Brain (organoid and tissue), 16 donors: ENCODE measurements at places on chromosomes 3 and 15.

DNA sequence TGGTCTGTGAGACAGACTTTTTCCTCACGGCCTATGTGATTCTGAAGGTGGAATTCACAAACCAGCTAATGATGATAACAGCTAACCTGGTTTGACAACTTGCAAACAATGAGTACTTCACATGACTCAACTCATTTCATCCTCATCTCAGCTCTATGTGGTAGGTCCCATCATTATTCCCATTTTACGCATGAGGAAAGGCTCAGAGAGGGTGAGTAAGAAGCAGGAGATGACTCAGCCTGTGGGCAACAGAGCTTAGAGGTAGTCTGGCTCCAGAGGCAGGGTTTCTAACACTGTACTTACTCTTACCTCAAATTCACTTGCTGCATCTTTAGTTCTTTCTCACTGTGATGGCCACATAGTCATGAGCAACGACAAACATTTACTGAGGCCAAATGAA is 25.8 kb upstream of the PSMD6 start:
- DNase-seq = no peak

GRCh38 chr3:79178471-79179180 is 589.2 kb downstream of the ROBO1 start:
- DNase-seq = peak; percentile 99

DNA sequence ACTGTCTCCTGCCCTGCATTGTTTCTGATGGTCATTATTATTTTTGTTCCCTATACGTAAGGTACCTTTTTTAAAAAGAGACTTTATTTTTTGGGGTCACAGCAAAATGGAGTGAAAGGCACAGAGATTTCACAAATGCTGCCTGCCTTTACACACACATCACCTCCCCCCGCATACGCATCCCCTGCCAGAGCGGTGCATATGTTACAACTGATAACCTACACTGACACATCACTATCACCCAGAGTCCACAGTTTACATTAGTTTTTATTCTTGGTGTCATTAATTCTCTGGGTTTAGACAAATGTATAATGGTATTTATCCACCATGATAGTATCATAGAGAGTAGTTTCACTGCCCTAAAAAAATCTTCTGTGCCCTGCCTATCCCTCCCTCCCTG is 43.6 kb upstream of the KLF13 start:
- DNase-seq = no peak

DNA sequence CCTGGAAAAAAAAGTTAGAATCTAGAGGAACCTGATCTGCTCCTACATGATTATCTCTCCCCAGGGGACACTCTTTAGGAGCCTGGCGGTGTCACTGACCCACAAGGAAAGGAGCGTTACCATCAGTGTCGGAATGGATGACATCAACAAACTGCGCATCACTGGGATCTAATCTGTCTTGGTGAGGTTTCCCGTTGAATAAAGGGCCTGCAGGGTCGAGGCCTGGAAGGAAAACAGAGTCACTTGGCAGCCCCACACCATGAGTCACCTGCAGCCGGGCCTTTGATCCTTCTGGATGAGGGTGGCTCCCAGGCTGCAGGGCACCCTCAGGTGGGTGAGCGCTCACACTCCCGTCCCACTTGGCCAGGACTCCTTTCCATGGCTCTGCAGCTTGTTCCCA is 25.0 kb downstream of the LIPH start:
- no peak for DNase-seq

DNA sequence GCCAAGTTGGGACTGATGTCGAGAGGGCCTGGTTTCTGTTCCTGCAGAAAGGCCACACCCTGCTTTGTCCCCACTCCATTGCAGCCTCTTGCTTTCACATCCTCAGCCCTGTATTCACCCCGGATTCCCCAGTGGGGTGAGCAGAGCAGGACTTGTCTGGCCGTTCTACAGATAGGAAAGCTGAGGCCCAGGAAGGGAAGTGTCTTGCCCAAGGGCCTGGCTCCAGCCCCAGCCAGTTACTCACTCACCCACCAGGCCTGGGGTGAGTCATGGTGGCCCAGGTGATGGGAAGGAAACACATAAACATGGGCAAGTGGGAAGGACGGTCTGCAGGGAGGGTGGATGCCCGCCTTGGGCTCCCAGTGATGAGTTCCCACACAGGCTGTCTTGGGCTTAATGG is 6.1 kb upstream of the DUSP7 start:
- no peak for DNase-seq

DNA sequence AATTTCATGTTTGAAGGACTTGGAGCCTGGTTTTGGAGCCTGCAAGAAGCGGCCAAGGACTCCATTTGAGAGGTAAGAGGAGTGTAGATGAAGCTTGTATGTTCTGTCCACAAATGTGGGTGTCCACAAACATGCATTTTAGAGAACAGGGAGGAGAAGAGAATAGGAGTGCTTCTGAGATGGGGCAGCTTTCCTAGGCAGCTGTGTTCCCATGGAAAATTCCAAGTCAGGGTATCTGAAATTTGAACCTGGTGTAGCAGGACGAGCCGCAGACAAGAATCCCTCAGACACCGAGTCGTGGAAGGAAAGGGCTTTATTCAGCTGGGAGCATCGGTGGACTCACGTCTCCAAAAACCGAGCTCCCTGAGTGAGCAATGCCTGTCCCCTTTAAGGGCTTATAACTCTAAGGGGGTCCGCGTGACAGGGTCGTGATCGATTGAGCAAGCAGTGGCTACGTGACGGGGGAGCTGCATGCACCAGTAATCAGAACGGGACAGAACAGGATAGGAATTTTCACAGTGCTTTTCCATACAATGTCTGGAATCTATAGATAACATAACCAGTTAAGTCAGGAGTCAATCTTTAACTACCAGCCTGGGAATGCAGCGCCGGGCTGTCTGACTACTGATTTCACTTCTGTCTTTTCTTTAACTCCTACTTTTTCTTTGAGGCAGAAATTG is 71.4 kb upstream of the WDR72 start:
- DNase-seq = no peak

DNA sequence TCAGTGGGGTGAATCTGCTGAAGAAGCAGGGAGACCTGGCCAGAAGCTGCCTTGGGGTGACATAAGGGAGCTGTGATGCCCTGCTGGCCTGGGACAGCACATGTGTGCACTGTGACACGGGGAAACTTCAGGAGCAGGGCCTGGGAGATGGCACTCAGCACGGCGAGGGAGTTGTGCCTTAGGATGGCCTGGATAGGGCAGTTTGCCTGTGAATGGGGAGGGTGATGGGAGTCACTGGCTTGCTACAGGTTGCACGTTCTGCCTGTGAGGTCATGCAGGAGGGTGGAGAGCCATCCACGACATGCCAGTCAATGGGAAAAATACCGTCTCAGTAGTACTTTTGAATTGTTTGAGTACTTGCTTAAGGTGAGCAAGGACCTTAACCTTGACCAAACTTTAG is 76.8 kb upstream of the UBE3A start:
- DNase-seq = no peak

- no peak for DNase-seq
Measured at GRCh38 chr15:25731411-25731810, 131.7 kb downstream of the ATP10A start.

GRCh38 chr15:57697588-57697987 is 8.9 kb upstream of the POLR2M start:
- no peak for DNase-seq

DNA sequence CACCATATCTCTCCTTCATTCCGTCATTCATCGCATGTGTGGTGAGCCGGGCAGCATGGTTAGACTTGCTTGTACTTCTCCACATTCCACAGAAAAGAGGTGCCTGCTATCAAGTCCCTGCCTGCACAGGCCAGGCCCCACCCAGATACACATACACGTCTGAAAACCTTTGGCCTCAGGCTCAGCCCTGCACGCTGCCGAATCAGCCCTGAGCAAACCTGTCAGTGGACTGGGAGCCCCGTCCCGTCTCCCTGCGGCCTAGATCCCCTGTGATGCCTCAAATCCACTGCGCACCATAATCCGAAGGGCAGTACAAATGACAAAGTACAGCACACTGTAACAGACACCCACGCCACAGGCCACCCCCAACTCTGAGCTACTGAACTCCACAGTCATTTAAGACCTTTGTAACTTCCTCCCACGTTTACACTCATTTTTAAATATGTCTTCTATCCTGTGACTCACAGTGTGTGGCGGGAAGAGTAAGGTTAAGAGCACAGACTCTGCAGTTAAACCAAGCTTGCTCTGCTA is 67.1 kb downstream of the MB21D2 start:
- DNase-seq = no peak

DNA sequence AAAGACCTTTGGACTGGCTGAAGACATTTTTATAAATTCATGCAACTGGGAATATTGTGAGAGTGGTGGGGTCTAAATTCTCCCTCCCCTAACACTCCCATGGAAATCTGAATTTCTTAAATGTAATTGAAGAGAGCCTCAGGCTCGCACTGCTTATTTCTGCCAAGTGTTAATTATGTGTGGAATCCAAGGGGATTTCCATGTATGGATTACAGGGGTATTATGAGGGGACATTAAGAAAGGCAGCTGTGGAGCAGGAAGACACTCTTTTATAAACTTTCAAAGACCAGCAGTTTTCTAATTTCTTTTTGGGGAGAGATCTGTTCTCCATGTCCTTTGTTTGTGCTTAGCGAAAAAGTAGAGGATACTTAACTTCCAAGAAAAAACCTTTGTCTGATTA is 152.1 kb upstream of the TBL1XR1 start:
- DNase-seq = no peak

- no peak for DNase-seq
Measured at GRCh38 chr3:196326936-196327335, 8.9 kb upstream of the DYNLT2B start.

DNA sequence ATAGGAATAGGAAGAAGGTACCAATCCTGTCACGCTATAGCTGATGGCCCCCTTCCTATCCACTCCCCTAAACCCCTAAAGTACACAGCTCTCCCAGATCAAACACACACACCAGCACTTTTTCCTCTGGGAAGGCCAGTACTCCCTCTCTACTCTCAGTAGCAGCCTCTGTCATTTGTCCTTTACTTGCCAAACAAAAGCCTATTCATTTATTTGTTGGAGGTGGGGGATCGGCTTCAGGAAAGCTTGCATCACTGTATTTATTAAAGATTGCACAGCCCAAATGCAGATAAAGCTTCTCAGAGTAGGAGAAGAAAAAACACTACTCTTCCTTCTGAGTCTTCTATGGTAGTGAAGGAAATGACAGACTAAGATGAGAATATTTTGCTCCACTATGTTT is 429.7 kb upstream of the RASGRP1 start:
- no peak for DNase-seq

- DNase-seq = no peak
Measured at GRCh38 chr3:133548090-133548489, 25.4 kb upstream of the CDV3 start.

DNA sequence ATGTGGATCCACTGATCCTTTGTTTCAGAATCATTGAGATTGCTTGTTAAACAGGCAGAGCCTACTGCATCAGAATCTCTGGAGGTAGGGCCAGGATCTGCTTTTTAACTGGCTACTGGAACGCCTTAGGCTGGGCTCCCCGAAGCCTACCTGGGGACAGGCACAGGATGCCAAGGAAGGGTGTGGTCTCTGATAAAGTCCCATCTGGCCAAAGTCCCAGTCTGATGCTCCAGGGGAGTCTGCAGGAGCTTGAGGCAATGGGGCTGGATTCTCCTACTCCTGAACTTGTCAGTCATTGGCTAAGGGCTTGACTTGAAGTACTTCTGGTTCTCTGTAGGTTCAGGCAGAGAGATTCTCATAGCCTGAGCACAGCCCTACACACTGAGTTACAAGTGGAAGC is 22.4 kb upstream of the CCK start:
- DNase-seq = no peak

DNA sequence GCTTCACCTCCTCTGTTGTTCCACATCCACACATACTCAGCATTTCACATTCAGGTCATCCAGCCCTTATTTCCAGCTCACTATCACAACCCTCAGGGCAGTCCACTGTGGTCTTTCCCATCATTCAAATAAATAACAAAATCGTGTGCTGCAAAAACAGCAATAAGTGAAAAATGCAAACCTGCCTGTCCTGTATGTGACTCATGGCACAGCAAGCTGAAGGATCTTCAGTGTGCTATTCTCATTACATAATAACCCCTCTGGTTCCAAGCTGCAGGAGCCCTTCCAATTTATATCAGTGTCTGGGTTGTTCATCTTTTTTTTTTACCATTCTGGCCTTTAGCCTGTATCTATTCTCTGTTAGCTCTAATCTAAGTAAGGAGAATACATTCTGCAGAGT is 185.3 kb upstream of the UBE2E2 start:
- no peak for DNase-seq

GRCh38 chr3:8206971-8207617 is 294.5 kb upstream of the LMCD1 start:
- DNase-seq = peak; percentile 51

GRCh38 chr3:72336821-72337479 is 511.3 kb downstream of the SHQ1 start:
- peak; percentile 34 for DNase-seq

DNA sequence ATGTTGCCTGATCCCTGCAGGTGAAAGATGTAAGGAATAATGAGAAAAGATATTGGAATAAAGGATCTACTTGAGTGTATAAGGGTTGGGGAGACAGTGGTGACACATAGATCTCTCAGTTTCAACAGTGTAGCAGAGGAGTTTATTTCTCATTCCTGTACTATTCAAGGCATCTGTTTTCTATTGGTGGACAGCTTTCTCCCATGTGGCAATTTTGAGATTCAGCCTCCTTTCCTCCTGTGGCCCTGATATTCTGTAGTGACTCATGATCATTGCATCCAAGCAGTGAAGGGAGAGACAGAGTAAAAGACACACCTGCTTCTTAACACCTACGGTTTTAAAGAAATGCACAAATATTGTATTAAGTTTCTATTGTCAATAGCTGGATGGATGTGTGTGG is 327.6 kb downstream of the GRM7 start:
- DNase-seq = no peak

DNA sequence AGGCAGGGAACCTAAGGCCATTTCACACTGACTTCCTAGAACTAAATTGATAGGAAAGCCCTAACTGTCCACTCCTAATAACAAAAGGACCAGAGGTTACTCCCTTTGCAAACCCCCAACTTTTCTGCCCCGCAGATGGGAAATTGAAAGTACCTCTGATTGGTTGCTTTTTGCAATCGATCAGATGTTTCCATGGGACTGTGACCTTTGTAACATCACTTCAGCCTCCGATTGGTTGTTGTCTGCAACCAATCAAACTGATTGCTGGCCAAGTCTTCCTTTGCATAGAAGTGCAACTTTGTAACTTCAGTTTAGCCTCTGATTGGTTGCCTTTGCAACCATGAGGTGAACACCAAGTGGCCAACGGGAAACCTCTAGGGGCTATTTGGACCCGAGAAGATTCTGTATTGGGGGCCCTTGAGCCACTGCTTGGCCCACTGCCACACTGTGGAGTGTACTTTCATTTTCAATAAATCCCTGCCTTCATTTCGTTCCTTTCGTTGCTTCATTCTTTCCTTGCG is 11.3 kb upstream of the KNL1 start:
- DNase-seq = no peak
